NCI-H2081 (cell line): ENCODE measurements at places on chromosomes 11 and 22.

DNA sequence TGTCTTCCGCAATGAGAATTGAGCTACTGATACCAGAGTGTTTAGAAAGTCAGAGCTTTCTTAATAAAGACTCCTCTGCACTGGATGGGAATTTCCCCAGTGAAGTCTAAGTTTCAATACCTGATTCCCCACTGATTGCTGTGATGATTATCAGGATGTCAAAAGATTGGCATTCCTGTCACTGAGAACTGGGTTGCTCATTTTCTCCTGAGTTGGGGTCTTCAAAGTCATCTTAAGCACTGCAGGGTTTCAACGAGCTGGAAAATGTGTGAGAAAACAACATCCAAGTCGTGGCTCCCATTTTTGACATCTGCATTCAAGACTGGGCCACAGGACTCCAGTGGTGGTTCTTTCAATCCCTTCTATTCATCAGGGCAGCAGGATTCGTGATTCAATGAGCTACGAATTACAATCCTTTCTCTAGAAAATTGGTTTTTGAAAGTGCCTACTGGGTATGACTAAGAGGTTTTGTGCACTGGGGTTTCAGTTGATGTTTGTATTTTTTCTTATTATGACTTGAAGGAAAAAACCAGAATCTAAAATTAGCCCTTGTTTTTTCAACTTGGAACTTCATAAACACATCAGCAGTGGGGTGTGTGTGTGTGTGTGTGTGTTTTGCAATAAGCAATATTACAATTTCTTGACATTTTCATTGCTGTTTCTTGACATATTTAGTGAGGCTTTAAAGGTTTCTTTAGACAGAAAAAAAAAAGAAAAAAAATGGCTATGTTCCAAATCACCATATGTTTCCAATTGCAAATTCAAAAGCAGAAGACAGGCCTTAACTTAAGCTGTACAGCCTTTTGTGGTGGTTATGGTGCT is 233.0 kb downstream of the FAM76B start:
- DNase-seq = no peak

GRCh38 chr11:70220920-70221319 is 17.8 kb downstream of the FADD start:
- DNase-seq = no peak

GRCh38 chr11:76835928-76836612 is 24.6 kb upstream of the ACER3 start:
- peak; percentile 83 for DNase-seq

DNA sequence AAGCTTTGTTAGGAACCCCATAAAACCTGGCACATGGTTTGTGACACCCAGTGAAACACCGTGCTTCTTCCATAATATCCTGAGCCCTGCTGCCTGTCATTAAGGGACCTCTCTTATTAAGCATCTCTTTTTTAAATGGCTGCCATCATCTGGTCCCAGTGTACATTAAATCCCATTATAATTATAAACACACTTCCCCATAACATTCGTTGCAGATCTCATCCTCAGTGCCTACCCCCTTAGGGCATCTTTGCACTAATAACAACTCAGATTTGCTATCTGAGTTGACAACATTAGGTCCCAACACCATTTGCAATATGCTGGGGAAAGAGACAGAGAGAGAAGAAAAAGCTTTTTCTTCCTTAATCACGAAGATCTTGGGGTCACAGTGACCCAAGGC is 4.7 kb upstream of the ZBTB16 start:
- DNase-seq = no peak

GRCh38 chr22:24431309-24432034 is 4.1 kb downstream of the ADORA2A start:
- DNase-seq = no peak

GRCh38 chr11:68036717-68037239 is 2.0 kb upstream of the TCIRG1 start:
- DNase-seq = no peak

DNA sequence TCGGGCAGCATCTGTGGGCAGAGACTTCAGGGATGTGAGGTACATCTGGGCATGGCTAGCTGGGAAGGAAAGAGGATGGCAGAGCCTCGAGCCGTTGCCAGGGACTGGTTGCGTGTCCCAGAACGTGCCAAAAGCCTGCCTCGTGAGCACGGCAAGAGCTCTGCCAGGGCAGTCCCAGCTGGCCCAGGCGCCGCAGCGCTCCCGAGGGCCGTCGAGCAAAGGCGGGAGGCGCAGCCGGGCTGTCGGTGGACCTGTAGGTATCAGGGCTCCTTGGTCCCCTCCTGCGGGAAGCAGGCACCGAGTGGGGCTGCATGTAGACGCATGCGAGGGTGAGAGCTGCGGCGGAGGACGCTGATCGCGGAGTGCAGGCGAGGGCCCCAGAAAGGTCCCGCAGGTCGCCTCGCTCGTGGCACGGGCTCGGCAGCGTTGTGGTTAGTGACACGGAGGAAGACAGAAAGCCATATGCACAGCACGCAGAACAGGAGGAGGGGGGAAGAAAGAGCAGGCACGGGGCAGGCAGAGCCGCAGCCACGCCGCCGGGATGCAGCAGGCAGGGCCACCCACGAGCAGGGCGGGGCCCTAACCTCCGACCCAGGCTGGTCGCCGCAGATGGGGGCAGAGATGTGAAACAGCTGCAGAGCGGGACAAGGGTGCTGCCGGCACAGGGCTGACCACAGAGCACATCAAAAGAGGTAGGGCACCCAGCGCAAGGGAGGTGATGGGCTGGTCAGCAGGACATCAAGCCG is 18.0 kb downstream of the LSP1 start:
- no peak for DNase-seq

DNA sequence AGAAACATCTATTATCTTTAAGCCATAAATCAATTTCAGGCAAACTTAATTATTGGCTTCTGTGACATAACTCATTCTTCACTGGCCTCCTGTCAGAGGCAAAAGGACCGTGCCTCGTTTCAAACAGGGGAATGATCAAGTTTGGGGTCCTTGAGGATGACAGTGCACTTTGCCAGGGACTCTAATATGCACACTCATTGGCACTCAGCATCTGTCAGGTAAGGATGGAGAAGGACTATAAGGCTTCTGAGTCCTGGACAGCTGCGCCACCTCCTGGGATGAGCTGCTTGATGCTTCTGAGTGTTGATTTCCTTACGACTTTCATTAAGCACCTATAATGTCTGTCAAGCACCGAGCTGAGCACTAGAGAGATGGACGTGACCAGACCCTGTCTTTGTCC is 20.2 kb downstream of the BPIFC start:
- no peak for DNase-seq

DNA sequence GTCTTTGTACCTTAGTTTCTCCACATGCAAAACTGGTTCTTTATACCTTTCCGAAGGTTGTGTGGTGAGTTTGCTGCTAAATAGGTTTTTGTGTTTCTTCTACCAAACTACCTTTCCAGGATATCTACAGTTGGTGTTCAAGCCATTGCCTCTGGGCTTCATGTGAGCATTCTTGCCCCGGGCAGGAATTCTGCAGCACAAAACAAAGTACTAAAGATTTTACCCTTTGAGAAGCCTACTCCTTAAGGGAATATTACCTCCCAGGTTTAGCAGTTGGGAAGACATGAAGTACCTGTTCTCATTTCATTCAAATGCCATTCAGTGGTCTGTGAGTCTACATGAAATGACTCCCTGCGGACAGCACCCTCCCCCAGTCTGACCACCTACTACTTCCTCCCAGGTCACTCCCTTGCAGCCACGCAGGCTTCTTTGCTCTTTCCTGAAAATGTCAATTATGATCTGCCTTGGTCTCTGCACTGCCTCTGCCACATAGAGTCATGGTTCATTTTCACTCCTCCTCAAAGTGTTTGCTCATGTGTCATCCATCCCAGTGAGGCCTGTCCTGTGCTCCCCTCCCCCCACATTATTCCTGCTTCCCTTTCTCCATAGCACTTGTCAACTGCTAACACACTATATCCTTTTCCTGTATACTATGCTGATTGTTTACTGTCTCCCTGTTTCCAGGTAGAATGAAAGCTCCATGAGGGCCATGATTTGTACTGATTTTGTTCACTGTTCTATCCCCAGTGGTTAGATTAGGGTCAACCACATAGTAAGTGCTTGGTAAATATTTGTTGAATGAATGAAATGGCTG is 36.9 kb downstream of the PACS1 start:
- no peak for DNase-seq

DNA sequence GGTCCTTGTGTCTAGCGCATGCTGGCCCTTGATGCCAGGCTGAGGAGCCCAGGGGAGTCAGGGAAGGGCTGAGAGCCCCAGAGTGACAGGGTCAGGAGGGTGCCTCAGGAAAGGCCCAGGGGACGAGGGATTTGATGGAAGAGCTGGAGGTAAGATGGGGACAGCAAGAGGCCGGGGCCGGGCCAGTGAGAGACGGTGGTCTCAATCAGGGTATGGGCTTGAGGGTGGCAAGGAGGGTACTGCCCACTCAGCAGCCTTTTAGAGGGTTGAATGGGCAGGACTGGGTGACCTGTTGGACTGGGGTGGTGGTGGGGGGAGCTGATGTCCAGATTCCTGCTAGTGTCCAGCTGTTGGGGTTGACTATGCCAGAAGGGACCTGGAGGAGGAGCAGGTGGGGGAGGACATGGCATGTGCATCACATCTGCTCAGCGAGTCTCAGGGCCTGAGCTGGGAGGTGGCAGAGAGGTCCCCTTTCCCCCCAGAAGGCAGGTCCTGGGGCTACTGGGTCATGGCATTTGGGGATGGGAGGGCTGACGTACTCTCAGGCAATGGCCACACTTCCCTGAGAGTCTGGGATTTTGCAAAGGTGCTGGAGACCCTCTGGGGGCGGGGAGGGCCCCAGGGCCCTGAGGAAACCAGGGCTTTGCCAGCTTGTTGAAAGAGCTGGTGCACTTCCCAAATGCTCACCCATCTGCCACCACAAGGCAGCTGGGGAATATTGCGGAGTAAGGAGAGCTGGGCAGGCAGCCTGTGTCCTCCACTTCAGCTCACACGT is 18.4 kb downstream of the MYO7A start:
- no peak for DNase-seq

GRCh38 chr11:65709661-65710060 is 2.4 kb upstream of the KAT5 start:
- DNase-seq = no peak

GRCh38 chr11:77966338-77966737 is 28.1 kb downstream of the INTS4 start:
- no peak for DNase-seq

- DNase-seq = peak; percentile 83
Observed at GRCh38 chr11:33454264-33454663, 197.1 kb downstream of the HIPK3 start.

GRCh38 chr11:85310479-85310878 is 316.7 kb downstream of the DLG2 start:
- DNase-seq = no peak

DNA sequence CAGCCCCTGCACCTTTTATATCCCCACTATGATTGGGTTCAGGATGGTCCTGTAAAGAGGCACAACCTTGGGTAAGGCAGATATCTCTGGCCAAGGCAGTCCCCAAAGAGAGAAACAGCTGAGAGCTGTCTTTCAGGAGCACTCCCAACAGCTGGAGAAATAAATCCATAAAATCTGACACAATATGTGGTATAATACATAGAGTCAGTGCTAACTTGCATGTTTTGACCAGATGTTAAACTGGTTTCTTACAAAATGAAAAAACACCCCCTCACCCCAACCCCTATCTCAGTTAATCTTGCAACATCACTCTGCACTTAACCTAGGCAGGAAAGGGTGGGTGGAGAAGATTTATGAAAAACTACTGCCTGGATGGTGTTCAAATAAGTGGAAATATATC is 44.0 kb upstream of the C11orf87 start:
- no peak for DNase-seq

DNA sequence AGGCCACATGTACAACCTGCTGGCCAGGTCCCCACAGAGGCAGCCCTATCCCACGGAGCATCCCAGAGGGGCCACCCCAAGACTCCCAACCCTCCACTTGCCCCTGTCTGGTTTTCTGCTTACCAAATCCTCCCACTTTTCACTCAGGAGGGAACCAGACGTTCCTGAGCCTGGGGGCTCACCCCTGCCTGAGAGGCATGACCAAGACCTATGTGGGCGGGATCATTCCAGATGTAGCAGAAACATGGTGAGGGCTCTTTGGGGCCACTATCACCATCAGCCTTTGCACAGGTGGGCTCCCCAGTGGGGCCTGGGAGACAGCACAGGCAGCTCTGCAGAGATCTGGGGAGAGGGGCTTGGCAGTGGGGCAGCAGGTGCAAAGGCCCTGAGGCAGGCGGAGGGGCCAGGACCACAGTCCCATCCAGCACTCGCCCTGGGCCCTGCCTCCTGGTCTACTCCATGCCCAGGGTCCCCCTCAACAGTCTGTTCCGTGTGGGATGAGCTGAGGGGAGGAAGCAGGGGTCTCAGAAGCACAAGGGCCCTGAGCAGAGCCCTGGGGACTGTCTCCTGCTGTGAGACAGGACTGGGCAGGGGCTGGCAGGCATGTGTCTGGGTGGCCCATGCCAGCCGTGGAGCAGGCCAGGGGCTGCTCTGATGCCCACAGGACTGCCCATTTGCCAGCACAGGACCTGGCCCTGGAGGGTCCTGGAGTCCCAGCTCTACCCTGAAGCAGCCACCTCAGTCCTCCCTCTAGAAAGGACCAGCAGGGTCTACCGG is 9.4 kb downstream of the PIM3 start:
- no peak for DNase-seq

DNA sequence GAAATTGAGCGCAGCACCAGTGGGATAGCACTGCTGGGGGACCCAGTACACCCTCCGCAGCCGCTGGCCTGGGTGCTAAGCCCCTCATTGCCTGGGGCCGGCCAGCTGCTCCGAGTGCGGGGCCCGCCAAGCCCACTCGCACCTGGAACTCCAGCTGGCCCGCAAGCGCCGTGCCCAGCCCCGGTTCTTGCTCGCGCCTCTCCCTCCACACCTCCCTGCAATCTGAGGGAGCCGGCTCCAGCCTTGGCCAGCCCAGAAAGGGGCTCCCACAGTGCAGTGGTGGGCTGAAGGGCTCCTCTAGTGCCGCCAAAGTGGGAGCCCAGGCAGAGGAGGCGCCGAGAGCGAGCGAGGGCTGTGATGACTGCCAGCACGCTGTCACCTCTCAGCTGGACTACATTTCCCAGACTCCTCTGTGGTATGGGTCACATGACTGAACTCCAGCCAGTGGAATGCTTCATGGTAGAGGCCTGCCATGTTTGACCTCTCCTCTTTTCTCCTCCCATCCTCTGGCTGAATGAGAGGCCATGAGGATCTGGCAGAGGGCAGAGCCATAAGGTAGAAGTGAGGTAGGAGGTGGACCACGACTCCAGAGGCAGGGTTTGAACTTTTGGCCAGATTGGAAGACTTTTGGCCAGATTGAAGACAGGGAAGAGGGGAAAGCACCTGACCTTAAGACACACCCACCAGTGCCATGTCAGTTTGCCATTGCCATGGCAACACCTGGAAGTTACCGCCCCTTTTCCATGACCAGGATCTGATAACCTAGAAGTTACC is 6.2 kb downstream of the MRGPRD start:
- DNase-seq = no peak

- DNase-seq = no peak
Observed at GRCh38 chr11:65898656-65899355, 1.4 kb downstream of the FOSL1 start.

- DNase-seq = no peak
Observed at GRCh38 chr11:131675121-131675888, 304.9 kb downstream of the NTM start.

GRCh38 chr11:70931430-70931829 is 320.9 kb downstream of the SHANK2 start:
- no peak for DNase-seq

- DNase-seq = no peak
Observed at GRCh38 chr22:46287873-46288751, 8.6 kb upstream of the GTSE1 start.

GRCh38 chr11:12430351-12430750 is 53.0 kb downstream of the PARVA start:
- no peak for DNase-seq
